DMS79 treated with DMSO at 0.1 percent for 48 hours (cell line): ENCODE measurements at places on chromosomes 5 and 9.

DNA sequence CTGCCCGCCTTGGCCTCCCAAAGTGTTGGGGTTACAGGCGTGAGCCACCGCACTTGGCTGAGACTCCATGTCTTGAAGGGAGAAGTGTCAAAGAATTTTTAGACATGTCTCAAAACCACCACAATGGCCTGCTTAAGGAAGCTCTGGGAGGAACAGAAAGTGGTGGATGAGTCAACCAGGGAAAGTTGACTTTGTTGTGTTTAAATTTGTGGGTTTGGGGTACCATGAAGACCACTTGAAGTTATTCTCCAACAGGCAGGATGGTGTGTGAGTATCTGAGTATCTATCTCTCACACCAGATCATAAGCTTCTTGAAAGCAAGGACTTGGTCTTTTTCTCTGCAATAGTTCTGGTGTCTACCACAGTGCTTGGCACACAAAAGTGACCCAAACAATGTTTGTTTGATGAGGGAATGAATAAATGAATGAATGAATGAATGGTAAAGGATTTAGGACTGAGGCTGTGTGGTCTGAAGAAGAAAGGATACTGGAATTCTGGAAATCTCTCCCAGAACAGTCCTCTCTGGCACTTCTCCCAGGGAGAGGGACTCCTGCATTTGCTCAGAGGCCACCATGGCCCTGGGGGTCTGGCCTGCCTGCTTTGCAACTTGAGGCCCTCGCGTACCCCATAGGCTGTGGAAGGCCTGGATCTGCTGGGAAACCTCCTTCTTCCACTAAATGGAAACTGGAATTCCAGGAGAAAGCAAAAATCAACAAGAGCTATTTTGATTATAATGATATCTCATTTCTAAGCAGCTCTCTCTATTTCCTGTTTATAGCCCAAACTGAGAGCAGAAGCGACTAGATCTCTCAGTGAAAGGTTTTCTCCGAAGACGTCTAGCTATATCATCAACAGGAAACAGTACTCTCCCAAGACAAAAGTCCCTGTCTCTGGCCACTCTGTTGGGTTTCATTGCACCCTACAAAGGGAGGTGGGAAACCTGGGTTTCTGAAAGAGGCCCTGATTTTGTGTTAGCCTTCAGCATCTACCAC, 187.9 kb downstream of the PALM2AKAP2 start:
- no peak for DNase-seq

GRCh38 chr9:109708451-109708945, 71.5 kb upstream of the PALM2AKAP2 start:
- no peak for DNase-seq

DNA sequence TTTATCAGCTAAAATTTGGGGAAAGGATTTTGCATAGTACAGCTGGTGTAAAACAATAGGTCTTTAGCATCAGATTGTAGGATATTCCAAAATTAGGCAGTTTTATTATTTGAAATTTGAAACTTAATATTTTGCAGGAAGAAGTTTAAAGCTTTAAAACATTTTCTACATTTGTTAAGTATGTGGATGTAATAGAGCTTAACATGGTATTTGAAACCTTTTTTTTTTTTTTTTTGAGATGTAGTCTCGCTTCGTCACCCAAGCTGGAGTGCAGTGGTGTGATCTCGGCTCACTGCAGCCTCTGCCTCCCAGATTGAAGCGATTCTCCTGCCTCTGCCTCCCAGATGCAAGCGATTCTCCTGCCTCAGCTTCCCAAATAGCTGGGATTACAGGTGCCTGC, 2.9 kb downstream of the DENND4C start:
- no peak for DNase-seq

GRCh38 chr9:89422151-89422975, 75.5 kb downstream of the SEMA4D start:
- no peak for DNase-seq

DNA sequence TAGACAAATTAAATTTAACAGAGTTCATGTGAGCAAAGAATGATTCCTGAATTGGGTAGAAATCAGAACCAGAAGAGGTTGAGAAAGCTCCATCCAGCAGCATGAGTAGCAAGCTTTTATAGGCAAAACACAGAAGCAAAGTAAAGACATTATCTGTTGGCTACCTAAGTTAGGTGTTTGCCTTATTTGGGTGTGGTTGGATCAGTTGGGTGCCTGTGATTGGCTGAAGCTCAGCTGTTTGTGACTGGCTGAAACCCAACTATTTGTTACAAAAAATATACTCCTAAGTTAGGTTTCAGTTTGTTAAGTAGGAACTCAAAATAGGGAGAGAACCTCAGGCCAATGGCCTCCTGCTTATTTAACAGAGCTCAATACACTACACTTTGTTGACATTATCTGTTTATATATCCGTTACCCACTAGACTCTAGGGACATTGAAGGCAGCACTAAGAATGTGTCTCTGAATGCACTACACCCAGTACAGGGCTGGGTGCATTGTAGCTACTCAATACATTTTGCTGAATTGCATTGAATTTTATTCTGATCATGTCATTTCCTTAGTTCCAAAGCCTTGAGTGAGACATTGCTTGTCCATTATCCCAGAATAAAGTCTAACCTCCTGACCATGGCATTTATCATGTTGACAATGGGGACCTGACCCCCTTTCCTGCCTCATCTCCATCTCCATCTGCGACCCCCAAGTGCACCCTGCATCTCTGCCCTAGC, 98.7 kb downstream of the CCDC192 start:
- DNase-seq: no peak

DNA sequence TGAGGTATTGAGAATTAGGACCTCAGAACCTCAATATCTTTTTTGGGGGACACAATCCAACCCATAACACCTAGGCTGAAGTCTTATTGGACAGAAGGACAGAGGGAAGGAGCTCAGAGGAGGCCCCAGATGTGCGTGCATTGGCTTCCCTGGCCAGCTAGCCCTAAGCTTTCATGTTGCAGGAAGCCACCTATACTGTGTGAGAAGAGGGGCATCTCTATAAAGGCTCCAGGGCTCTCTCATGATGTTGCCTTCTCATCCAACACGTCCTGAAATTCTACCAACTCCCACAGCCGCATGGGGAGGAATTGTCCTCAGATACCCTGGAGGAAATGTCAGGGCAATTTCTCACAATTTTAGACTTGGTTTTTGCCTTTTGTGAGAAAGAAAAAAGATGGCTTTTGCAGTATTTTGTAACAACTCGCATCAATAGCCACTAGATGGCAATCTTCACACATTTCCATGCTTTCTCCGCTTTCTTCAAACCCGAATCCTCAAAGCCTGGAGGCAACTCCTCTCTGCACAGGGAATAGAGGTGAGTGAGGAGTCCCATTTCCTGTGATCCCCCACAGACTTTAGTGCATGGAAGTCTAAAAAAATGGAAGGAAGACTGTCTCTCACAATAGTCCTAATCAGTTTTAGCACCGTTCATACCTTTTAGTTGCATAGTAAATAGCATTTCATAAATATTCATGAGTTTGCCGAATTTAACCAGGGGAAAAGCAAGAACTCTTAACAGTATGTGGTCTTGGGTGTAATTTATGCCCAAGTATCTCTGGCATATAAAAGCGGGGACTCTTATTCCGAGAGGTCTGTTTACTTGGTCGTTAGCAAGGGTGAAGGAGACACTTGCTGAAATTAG, 7.4 kb upstream of the PPP3R2 start:
- DNase-seq: peak; percentile 1

DNA sequence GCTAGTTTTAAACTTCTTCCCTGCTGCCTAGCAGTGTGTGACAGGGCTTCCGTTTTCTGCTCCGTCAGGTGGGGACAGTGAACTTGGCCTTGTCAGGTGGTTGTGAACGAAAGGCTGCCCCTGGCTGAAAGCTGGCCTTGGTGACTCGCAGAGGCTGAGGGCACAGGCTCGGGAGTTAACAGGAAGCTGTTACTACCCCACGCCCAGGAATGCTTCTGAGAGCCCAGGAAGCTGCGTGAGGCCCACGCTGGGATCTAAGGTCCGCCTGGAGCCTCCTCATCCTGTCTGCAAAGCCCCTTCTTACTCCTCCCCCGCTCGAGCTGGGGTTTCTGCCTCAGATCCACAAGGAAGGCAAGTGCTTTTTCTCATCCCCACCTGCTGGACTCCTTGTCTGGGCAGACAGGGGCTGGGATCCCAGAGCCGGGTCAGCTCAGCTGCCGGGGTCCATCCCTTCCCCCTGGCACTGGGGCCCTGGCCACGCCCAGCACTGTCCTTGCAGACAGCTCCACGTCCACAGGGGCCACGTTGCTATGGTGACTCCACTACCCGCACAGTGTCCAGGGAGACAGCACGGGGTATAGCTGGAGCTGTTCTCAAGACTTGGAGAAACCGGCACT, 124.7 kb upstream of the TBC1D2 start:
- DNase-seq: no peak

GRCh38 chr5:103424453-103425205, 138.0 kb downstream of the NUDT12 start:
- DNase-seq: no peak

DNA sequence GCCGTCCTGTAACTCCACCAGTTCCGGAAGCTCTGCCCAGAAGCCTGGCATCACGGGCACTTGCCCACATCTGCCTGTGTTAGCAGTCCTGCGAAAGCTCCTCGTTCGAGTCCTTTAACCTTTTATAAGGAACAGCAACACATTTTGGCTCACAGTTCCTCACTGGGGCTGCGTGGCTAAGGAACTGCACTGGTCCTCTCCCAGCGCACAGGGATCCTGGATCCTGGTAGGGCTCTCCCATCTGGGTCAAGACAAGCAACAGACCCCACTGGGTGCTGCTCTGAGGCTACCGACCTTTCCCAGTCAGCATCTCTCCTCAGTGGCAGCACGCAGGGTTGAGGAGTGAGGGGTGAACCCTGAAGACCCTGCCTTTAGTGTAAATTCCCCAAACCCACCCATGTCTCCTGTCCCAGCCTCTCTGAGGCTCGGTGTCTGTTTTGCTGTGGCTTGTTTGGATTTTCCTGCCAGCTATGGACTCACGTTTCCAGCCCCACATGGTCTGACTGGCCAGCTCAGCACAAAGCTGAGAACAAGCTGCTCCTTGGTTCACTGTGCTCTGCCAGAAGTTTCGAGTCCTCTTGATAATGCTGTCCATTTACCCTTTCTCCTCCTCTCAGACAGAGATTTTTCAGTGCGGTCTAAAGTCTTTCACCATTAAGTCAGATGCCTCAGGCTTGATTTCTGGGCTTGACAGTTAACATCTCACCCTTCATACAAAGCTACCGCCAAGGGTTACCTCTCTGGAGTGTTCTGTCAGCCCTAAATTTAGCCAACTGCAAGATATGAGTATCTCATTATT, 80.0 kb downstream of the AK8 start:
- DNase-seq: no peak

- DNase-seq: no peak
Measured at GRCh38 chr9:15831384-15831783, 278.5 kb downstream of the CCDC171 start.

DNA sequence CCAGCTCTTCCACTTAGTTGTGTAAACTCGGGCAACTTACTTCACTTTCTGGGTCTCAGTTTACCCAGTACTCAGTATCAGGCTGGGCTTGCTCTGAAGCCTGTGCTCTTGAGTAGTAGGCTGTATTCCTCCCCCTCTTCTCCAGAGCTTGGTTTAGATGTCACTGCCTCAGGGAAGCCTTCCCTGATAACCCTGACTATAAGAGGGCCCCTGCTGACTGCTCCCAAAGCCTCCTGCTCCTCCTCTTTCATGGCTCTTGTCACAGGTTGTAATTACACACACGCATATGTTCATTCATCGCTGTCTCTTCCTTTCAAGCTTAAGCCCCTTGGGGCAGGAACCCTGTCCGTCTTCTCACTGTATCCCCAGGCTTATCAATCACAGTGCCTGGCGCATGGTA, 140.2 kb downstream of the RGS3 start:
- DNase-seq: no peak

DNA sequence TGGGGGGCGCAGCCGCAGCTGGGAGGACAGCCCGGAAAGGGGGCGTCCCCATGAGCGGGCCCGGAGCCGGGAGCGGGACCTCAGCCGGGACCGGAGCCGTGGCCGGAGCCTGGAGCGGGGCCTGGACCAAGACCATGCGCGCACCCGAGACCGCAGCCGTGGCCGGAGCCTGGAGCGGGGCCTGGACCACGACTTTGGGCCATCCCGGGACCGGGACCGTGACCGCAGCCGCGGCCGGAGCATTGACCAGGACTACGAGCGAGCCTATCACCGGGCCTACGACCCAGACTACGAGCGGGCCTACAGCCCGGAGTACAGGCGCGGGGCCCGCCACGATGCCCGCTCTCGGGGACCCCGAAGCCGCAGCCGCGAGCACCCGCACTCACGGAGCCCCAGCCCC, 47.0 kb downstream of the TJP2 start:
- DNase-seq: no peak

DNA sequence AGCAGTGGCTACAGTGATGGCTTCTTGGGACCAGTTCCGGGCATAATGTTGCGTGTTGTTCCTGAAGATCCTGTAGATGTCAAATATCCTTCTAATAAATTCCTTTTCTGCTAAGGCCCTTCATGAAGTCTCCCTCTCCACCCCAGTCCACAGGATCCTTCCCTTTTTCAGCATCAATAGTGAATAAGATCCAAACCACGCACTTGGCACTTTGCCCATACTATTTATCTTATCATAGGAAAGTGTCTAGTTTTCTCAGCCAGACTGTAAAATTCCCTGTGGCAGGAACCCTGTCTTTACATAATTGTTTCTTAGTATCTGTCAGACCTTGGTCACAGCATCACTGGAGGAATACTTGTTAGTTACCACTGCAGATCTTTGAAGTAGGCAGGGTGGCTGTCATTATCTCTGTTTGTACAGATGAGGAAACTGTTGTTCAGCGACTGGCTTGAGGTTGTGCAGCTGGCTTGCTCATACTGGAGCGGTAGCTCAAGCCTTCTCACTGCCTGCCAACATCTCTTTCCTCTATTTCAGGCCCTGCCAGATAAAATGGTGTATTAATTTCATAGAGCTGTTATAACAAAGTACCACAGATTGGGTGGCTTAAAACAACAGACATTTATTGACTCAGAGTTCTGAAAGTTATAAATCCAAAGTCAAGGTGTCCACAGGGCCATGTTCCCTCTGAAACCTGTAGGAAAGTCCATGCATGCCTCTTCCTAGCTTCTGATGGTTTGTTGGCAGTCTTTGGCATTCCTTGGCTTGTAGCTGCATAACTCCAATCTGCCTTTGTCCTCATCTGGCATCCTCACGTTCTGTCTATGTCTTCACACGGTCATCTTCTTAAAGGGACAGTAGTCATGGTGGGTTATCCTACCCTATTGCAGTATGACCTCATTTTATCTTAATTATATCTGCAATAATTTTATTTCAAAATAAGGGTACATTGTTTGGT, 33.5 kb upstream of the APC start:
- peak; percentile 7 for DNase-seq

DNA sequence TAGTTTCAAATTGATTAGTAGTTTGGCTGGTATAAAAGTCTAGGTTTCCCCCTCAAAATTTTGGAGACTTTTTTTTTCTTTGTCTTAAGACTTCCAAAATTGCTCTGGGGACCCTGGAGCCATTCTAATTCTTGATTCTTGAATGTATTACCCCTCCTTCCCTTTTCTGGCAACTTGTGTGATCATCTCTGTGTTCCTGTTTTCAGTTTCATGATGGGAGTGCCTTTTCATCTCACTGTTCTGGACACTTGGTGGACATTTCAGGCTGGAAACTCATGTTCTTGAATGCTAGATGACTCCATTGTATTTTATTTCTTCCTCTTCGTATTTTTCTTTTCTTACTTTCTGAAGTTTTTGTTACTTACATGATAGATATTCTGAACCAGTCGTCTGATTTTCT, 57.3 kb upstream of the LRRC70 start:
- DNase-seq: no peak

GRCh38 chr5:179345433-179346321, at the start of gene ADAMTS2:
Gene ADAMTS2, minus strand, starts transcription at chr5:179345461. Its CDS starts 133 bp downstream, at chr5:179345328.
- no peak for DNase-seq

- DNase-seq: no peak
Measured at GRCh38 chr9:123609844-123610243, 253.8 kb downstream of the CRB2 start.

- DNase-seq: no peak
Measured at GRCh38 chr9:91760906-91761305, 189.1 kb downstream of the ROR2 start.
